CD14-positive monocyte (primary cell): ENCODE measurements at places on chromosomes 5 and 9. TPM values are rescaled to one million over a fixed set of nuclear protein-coding genes. Genes with fewer than 3 reads are reported as not detected.

Gene MZB1
- 0.52 and 0.61 TPM in 2 replicates for polyA plus RNA-seq

Gene BAAT
- polyA plus RNA-seq: not detected in 2 replicates

Gene SH3GL2
- polyA plus RNA-seq: not detected

Gene NMUR2
- polyA plus RNA-seq: not detected in 2 replicates

Gene ACTBL2
- polyA plus RNA-seq: not detected

Gene SPATA31C1
- polyA plus RNA-seq: not detected

Gene TLX3
- polyA plus RNA-seq: not detected

Gene FLT4
- 0.04 TPM in 1 of 2 replicates, not detected in the other for polyA plus RNA-seq

Gene GRXCR2
- not detected for polyA plus RNA-seq

Gene DENND1A
- polyA plus RNA-seq: 29.4 TPM
